ENCODE measurements at places on chromosomes 3 and 15. TPM values are rescaled to one million over a fixed set of nuclear protein-coding genes. Genes with fewer than 3 reads are reported as not detected.

DNA sequence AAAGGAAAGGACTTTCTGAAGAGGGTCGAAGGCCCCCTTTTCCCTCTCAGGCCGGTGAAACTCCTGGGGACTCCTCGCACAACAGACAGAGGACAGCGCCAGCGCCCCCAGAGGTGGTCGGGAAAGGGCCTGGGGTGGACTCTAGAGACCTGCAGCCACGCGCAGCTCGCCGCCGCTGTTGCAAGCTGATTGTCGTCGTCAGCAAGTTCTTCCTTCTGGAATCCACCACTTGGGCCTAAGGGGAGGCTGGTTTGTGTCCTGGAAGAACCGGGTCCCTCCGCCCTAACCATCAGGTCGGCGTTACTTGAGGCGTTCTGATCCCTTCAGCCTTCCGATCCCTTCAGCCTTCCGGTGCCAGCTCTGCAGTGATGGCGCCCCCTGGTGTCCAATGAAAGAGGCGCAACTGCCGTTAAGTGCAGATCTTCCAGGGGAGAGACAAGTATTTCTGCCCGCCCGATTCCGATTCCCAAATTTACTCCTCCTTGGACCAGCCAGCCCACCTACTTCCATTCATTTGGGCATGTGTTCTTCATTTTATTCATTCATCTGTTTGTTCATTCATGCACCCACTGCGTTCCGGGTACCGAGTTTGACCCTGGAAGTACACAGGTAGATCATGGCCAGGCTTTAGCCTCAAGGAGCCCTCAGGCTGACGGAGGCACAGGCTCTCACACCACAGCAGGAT, 77.2 kb upstream of the SLC6A11 start:
- peak; percentile 68 for DNase-seq

FILIP1L gene
- total RNA-seq, result not detected

MOBP gene
- not detected for total RNA-seq

GRCh38 chr15:40409366-40409765, 3.8 kb downstream of the IVD start:
- DNase-seq, result no peak

- DNase-seq, result no peak
Observed at GRCh38 chr15:93071469-93071936, 17.5 kb downstream of the RGMA start.

GRCh38 chr3:134373271-134374104, 759 bp downstream of the AMOTL2 start:
- DNase-seq, result peak; percentile 76

GRCh38 chr3:4850928-4851265, 128.3 kb upstream of the BHLHE40 start:
- DNase-seq, result no peak

NCEH1 gene
- 45.2 TPM for total RNA-seq

GRCh38 chr15:55740359-55740878, 2.5 kb downstream of the PRTG start:
- no peak for DNase-seq

RNF123 gene
- total RNA-seq, result 14.3 TPM

MORC1 gene
- not detected for total RNA-seq

- DNase-seq, result no peak
Observed at GRCh38 chr3:111521891-111522290, 20.1 kb upstream of the CD96 start.

GRCh38 chr15:63238796-63239195, 38.6 kb upstream of the APH1B start:
- no peak for DNase-seq

GRCh38 chr3:65130782-65131181, 443.0 kb upstream of the ADAMTS9 start:
- no peak for DNase-seq

- DNase-seq, result no peak
Observed at GRCh38 chr3:194487289-194488054, 670 bp upstream of the ATP13A3 start.

DNA sequence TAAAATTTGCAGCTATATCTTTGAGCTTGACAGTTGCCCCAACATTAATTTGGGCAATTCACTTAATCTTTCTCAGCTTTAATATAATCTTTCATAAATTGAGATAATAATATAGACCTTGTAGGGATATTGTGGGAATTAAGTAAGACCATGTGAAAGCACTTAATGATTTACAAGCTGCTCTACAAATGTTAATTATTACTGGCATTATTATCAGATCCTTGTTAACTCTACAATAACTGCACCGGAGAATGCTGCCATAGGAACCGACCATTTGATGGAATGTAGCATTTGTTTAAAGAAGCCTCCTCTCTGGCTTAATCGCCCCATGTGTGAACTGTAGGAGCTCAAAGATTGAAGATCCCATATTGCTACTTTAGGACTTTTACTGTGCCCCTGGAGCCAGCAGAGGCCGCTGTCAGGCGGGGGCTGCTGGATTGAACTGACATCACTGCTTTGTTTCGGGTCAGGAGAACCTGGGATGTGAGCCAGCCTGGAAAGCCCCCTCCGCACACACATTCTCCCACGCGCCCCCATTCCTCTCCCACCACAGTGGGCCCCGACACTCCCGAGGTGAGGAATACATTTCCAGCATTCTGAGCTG, 154.2 kb upstream of the TNIK start:
- peak; percentile 35 for DNase-seq
